Endodermal cell (in vitro differentiated cells): ENCODE measurements at places on chromosomes 5 and 9. TPM values are rescaled to one million over a fixed set of nuclear protein-coding genes. Genes with fewer than 3 reads are reported as not detected.

Gene FOXD4L3
- not detected in 3 replicates for total RNA-seq

GRCh38 chr5:150188146-150188842, 1.6 kb upstream of the SLC6A7 start:
- DNase-seq = no peak
- H3K4me1 ChIP-seq = no peaks in the 10 kb centered on the region
- peaks cover 81% of the 10 kb centered on the region for H3K27me3 ChIP-seq
- no peak overlapping the region for H3K27ac ChIP-seq

DNA sequence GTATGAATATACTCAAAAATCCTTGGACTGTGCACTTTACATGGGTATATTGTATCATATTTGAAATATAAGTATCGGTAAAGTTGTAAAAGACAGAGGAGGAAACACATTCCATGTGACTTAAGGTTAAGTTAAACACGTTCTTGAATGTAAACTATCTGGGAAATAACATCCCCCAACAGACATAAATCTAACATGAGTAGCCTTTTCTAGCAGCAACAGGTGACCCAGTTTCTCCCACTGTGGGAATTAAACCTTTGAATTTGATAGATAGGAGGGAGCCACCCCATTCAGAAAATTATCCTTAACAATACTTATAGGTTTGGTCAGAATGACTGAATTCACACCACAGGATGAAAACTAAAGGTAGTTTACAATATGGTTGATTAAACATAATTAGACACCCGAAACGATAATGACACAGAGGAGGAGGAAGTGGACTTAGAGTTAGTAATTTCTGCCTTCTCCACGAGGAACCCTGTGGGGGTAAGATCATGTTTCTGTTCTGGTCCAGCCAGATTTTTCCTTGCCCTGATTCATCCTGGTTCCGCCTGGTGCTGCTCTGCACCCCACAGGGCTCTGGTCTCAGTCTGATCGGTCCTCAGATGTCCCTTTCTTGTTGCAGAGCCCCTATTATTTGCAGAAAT, 84.6 kb upstream of the DNAH5 start:
- H3K27ac ChIP-seq = no peak overlapping the region
- no peak for DNase-seq
- no peaks in the 10 kb centered on the region for H3K4me1 ChIP-seq
- peaks cover 19% of the 10 kb centered on the region for H3K27me3 ChIP-seq
- no peaks in the 10 kb centered on the region for H3K36me3 ChIP-seq
- no peak overlapping the region for H3K4me3 ChIP-seq

- H3K4me1 ChIP-seq = no peaks in the 10 kb centered on the region
- no peaks in the 10 kb centered on the region for H3K36me3 ChIP-seq
- peak; percentile 81 for DNase-seq
- no peaks in the 10 kb centered on the region for H3K27me3 ChIP-seq
- no peak overlapping the region for H3K27ac ChIP-seq
Measured at GRCh38 chr9:26326563-26326962, 566.0 kb downstream of the CAAP1 start.

Gene FOXI1
- total RNA-seq = 0.44 to 0.66 TPM (median 0.55 TPM) in 3 replicates

- no peak overlapping the region for H3K27ac ChIP-seq
- H3K27me3 ChIP-seq = no peaks in the 10 kb centered on the region
- H3K4me3 ChIP-seq = no peak overlapping the region
- no peaks in the 10 kb centered on the region for H3K36me3 ChIP-seq
- no peaks in the 10 kb centered on the region for H3K4me1 ChIP-seq
Measured at GRCh38 chr5:180611140-180611850, 20.0 kb upstream of the SCGB3A1 start.

DNA sequence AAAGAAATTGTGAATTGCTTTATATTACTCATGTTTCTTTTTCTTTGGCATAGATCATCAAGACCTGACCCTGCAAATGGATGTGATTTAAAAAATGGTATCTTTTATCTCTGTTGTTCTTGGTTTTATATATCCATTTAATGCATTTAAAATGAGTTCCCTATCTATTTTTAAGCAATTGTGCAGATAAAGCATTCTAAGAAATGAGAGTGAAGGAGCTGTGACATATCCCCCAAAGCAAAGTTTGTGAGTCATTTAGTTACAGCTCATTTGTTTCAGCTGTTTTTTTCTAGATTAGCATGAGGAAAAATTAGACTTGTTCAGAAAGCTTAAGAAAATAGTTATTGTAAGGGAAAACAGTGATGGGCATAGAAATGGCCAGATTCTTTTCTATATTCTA, 7.6 kb upstream of the ELOVL7 start:
- peaks cover 3% of the 10 kb centered on the region for H3K4me1 ChIP-seq
- H3K27ac ChIP-seq = no peak overlapping the region
- peaks cover 74% of the 10 kb centered on the region for H3K27me3 ChIP-seq
- no peak for DNase-seq
- no peaks in the 10 kb centered on the region for H3K36me3 ChIP-seq

- H3K36me3 ChIP-seq = no peaks in the 10 kb centered on the region
- H3K4me3 ChIP-seq = no peak overlapping the region
- no peak for DNase-seq
- peaks cover 45% of the 10 kb centered on the region for H3K27me3 ChIP-seq
- no peak overlapping the region for H3K27ac ChIP-seq
- no peaks in the 10 kb centered on the region for H3K4me1 ChIP-seq
Measured at GRCh38 chr5:38847559-38848347, 1.9 kb downstream of the OSMR start.

Gene MARCHF11
- total RNA-seq = 18.1 to 26.6 TPM (median 19.0 TPM) in 3 replicates

Gene FCHO2
- 15.6 and 16.8 TPM in 2 replicates for total RNA-seq

DNA sequence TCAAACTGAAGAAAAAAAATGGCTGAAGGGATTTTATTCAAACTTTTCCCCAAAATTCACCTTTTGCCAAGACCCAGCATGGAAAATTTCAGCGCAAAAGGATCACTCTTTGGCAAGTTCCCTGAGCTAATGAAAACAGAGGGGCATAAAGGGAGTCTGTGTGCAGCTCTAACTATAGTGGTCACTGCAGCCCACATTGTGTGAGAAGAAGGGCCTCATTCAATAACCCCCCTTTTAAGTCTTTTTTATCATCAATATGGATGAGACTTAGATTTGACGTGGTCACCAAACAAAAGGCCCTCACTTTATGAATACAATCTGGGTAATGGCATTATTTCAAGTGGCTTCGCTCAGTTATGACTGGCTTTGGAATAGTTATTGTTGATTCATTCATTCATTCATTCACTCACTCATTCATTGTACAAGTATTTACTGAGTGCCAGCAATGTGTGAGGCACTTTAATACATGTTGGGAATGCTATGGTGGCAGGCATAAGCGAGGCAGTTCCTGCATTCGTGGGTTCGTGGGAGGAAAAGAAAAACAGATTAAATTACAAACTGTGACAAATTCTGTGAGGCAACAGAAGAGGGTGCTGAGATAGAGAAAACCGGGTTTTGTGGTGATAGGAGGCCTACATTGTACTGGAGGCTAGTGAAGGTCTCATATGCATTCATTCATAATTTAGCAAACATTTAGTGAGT, 145.7 kb upstream of the KLF4 start:
- peaks cover 57% of the 10 kb centered on the region for H3K27me3 ChIP-seq
- no peaks in the 10 kb centered on the region for H3K4me1 ChIP-seq
- DNase-seq = no peak
- no peak overlapping the region for H3K27ac ChIP-seq
- no peak overlapping the region for H3K4me3 ChIP-seq

GRCh38 chr5:143251946-143252345, 151.5 kb downstream of the NR3C1 start:
- H3K4me3 ChIP-seq = no peak overlapping the region
- no peak for DNase-seq
- H3K36me3 ChIP-seq = no peaks in the 10 kb centered on the region
- no peak overlapping the region for H3K27ac ChIP-seq

Gene GRIN1
- total RNA-seq = 0.35 and 1.2 TPM in 2 replicates

DNA sequence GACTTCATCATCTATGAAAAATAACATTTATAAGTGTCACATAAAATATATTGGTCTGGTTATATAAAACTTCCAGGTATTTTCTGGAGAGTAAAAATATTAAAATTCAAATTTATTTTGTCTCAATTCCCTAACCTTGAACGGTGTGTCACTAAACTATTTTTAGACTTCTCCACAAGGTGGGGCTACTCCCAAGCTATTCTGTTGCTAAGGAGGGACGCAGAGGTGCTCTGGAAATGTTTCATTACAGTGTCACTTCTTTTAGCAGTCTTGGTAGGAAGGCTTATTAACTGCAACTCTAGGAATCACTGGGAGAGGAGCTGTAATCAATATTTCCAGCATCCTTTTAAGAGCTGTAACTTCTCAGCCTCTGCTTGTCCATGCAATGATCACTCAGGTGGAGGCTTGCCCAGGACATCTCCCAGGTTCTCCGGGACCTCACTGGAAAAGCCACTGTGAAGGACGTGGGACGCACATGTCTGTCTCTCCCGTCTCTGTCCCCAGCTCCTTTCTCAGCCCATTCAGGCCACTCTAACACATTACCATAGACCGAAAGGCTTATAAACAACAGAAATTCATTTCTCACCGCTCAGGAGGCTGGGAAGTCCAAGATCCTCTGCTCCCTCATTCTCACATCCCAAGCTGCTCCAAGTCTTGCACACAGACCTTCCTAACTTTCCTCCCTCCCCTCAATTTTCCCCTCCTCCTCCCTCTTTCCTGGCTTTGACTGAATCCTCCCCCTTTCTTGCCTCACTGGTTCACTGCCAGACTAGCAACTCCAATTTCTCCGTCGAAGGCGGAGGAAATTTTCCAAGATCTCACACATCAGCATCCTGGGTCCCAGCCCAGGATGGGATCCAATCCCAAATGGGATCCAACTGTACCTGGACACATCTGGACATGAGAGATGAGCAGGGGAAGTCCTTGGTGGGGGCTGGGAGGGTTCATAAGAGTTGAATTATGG, 32.7 kb upstream of the DNAH5 start:
- no peaks in the 10 kb centered on the region for H3K36me3 ChIP-seq
- H3K27me3 ChIP-seq = no peaks in the 10 kb centered on the region
- DNase-seq = peak; percentile 62
- no peaks in the 10 kb centered on the region for H3K4me1 ChIP-seq

Gene OR1Q1
- not detected in 3 replicates for total RNA-seq

Gene MYOZ3
- 12.6 to 17.9 TPM (median 15.8 TPM) in 3 replicates for total RNA-seq

DNA sequence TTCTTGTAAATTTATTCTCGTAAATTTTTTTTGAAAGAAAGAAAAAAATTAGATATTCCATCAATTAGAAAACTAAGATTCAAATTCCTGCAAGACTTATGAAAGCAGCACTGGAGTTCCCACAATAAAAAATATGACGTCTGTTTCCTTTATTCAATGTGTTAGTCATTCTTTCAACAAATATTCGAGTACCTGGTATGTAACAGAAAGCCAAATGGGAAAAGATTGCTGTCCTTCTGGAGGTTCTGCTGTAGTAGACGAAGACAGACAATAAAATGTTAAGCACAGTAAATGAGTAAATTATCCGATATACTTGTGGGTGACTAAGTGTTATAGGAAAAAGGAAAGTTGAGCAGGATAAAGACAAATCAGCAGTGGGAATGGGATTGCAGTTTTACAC, 92.2 kb downstream of the ADAMTSL1 start:
- no peaks in the 10 kb centered on the region for H3K36me3 ChIP-seq
- no peak overlapping the region for H3K4me3 ChIP-seq

DNA sequence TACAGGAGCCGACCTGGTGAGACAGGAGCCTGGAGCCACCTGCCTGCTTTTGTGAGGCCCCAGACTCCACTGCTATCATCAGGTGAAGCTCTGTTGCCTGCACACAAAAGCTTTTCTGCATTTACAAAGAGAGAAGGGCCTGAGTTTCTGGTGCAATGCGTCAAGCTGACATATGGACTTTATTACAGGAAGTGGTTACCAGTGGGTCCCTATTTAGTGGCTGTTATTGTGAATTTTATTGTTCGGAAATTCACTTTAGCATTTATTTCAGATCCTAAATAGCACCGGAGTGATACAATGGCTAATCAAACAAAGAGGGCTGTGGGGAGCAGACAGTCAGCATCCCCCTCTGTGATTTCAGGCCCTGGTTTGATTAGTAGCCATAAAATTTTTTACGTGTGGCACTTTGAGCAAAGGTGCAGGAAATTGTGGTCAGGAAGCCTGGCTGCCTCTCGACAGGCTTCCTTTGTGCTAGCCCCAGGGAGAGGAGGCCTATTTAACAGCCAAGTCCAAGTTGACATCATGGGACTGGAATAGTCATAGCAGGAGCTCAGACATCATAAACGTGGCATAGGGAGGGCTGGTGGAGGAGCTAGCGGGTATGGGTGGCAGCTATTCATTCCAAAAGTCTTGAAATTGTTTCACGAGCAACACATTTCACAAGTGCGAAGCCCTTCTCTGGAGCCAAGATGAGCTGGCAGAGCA, 8.4 kb downstream of the TGFBI start:
- peak overlapping the region; percentile 12 for H3K27ac ChIP-seq
- H3K4me3 ChIP-seq = no peak overlapping the region
- no peaks in the 10 kb centered on the region for H3K4me1 ChIP-seq
- H3K27me3 ChIP-seq = no peaks in the 10 kb centered on the region
- DNase-seq = no peak

- no peak for DNase-seq
- H3K27ac ChIP-seq = no peak overlapping the region
- no peaks in the 10 kb centered on the region for H3K27me3 ChIP-seq
- H3K36me3 ChIP-seq = no peaks in the 10 kb centered on the region
- H3K4me1 ChIP-seq = no peaks in the 10 kb centered on the region
Measured at GRCh38 chr5:151612689-151613427, 21.7 kb upstream of the FAT2 start.

DNA sequence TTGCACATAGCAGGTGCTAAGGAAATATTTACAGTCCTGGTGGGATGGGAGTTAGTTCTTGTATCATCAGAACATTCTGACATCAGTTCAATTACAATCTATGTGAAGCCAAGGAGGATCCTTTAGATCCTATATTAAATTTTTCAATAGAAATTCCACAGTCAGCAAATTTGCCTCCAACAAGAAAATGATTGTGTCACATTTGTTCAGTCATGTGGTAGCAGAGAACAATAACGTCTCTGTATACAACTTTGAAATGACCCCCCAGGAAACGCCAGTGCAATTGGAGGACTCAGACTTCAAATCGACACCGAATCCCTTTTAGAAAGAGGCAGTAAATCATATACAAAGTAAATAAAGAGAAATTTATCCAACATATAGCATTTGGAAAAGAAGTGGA, 392.1 kb downstream of the DTWD2 start:
- DNase-seq = no peak
- no peak overlapping the region for H3K27ac ChIP-seq
- no peaks in the 10 kb centered on the region for H3K4me1 ChIP-seq
- H3K36me3 ChIP-seq = no peaks in the 10 kb centered on the region
- H3K4me3 ChIP-seq = no peak overlapping the region

DNA sequence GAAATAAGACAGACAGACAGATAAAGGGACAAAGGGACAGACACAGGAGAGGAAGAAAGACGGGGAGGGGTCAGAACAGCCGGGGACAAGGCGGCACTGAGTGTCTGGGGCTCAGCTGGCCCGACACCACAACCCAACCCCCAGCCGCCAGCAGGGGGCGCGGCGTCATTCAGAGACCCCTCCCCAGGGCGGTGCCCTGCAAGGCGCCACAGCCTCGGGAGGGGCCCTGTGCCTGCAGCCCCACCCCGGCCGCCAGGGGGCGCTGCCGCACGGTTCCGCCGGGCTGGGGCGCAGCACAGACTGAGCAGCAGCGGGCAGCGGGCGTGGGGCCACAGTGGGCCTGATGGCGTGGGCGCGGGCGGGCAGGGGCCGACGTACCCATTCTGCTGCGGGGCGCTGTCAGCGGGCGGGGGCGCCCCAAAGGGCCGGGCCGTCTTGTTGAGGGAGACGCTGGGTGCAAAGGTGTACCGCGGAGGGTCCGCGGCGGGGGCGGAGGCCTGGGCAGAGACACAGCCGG, 5.9 kb downstream of the PDLIM7 start:
- H3K4me1 ChIP-seq = peaks cover 17% of the 10 kb centered on the region
- H3K27ac ChIP-seq = peak overlapping the region; percentile 77
- peaks cover 82% of the 10 kb centered on the region for H3K36me3 ChIP-seq
- H3K27me3 ChIP-seq = no peaks in the 10 kb centered on the region
- DNase-seq = peak; percentile 98

GRCh38 chr5:139186261-139186660, 11.9 kb downstream of the SIL1 start:
- no peak for DNase-seq
- no peak overlapping the region for H3K27ac ChIP-seq
- peaks cover 6% of the 10 kb centered on the region for H3K4me1 ChIP-seq
- H3K4me3 ChIP-seq = no peak overlapping the region

Gene PCDHA10
- total RNA-seq = 7.1 to 10.8 TPM (median 10.2 TPM) in 3 replicates

Gene CSNK1G3
- total RNA-seq = 33.1 to 50.9 TPM (median 48.4 TPM) in 3 replicates
